Psoas muscle (tissue), 8 donors: ENCODE measurements at places on chromosomes 3 and 15. TPM values are rescaled to one million over a fixed set of nuclear protein-coding genes. Genes with fewer than 3 reads are reported as not detected.

Gene PRSS50
- total RNA-seq, result not detected

- no peak overlapping the region for H3K27ac ChIP-seq
- H3K27me3 ChIP-seq, result no peaks in the 10 kb centered on the region
- DNase-seq, result no peak
- H3K4me1 ChIP-seq, result no peaks in the 10 kb centered on the region
These were observed 19.1 kb upstream of the ADGRG7 start for GRCh38 chr3:100590114-100590839.

DNA sequence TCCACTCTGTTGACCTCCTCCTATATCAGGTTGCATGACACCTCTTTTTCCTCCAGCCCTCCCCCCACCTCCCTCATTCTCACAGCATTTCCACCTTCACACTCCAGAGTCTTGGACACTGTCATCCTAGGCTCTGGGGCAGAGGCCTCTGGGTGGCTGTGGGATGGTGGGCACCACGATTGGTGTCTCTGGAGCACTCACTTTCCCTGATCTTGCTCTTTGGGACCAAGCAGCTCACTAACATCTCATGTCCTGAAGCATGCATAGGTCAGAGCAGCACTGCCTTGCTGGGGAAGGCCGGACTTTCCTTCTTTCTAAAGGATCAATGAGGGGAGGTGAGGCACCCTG lies 14.9 kb downstream of the ZBTB47 start:
- no peaks in the 10 kb centered on the region for H3K27me3 ChIP-seq
- H3K36me3 ChIP-seq, result no peaks in the 10 kb centered on the region
- peaks cover 37% of the 10 kb centered on the region for H3K4me1 ChIP-seq
- peak overlapping the region; percentile 78 for H3K27ac ChIP-seq
- no peak for DNase-seq

- no peaks in the 10 kb centered on the region for H3K27me3 ChIP-seq
- peaks cover 27% of the 10 kb centered on the region for H3K36me3 ChIP-seq
These were observed 8.4 kb downstream of the NR1D2 start for GRCh38 chr3:23953523-23953922.

- H3K4me1 ChIP-seq, result peaks cover 51% of the 10 kb centered on the region
- no peak overlapping the region for H3K4me3 ChIP-seq
- no peaks in the 10 kb centered on the region for H3K27me3 ChIP-seq
- no peaks in the 10 kb centered on the region for H3K36me3 ChIP-seq
- DNase-seq, result no peak
- H3K27ac ChIP-seq, result peak overlapping the region; percentile 88
These were observed 133.4 kb downstream of the LPP start for GRCh38 chr3:188287339-188287738.

Gene GABRR3
- not detected for total RNA-seq

Gene TM4SF4
- not detected for total RNA-seq

Gene CIAO2A
- 28.5 TPM for total RNA-seq

Gene SYNM
- total RNA-seq, result 288 TPM

DNA sequence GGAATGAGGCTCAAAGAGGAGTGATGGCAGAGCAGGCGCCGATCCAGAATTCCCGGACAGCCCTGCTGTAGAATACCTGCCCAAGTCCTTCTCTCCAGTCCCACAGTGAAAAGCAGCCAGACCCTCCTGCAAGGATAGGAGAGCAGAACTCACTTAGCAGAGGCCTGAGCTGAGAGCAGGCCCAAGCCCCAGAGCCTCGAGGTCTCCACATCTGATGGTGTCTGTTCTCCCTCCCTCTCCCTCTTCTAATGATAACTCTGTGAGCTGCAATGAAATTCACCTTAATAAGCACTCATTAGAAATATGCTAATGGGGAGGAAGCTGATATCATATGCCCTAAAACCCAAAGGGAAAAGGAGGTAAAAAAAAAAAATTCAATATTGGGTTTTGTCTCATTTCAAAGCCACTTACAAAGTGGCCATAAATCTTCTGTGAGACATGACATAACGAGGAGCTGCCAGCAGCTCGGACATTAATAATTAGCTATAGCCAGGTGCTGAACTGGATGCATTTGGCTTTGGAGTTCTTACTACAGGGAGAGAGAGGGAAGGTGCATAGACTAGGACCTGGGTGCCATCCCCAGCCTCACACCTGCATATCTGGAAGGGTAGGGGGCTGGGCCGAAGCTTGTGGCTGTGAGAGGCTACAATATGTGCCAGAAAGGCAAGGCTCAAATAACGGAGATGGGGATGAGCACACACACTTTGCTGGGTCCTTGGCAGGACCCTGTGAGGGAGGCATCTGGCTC lies 108.4 kb downstream of the MEGF11 start:
- H3K27me3 ChIP-seq, result peaks cover 2% of the 10 kb centered on the region
- no peak overlapping the region for H3K27ac ChIP-seq
- H3K36me3 ChIP-seq, result no peaks in the 10 kb centered on the region
- no peak for DNase-seq
- no peak overlapping the region for H3K4me3 ChIP-seq

GRCh38 chr15:68319997-68320396 lies 42.5 kb downstream of the FEM1B start:
- H3K27me3 ChIP-seq, result no peaks in the 10 kb centered on the region
- DNase-seq, result peak; percentile 26
- H3K4me3 ChIP-seq, result no peak overlapping the region
- no peaks in the 10 kb centered on the region for H3K36me3 ChIP-seq

GRCh38 chr3:14471690-14472089 lies 68.5 kb downstream of the GRIP2 start:
- H3K4me3 ChIP-seq, result no peak overlapping the region
- DNase-seq, result no peak
- H3K27me3 ChIP-seq, result no peaks in the 10 kb centered on the region
- H3K4me1 ChIP-seq, result peaks cover 24% of the 10 kb centered on the region
- H3K27ac ChIP-seq, result no peak overlapping the region
- H3K36me3 ChIP-seq, result peaks cover 3% of the 10 kb centered on the region

- no peaks in the 10 kb centered on the region for H3K27me3 ChIP-seq
- DNase-seq, result no peak
- H3K4me1 ChIP-seq, result no peaks in the 10 kb centered on the region
- H3K27ac ChIP-seq, result no peak overlapping the region
These were observed 63.3 kb upstream of the GATM start for GRCh38 chr15:45441686-45442085.

GRCh38 chr15:101054116-101054515 lies 135.0 kb downstream of the LRRK1 start:
- no peaks in the 10 kb centered on the region for H3K36me3 ChIP-seq
- H3K4me1 ChIP-seq, result no peaks in the 10 kb centered on the region
- no peak for DNase-seq
- no peak overlapping the region for H3K27ac ChIP-seq

- H3K4me1 ChIP-seq, result peaks cover 87% of the 10 kb centered on the region
- no peak for DNase-seq
- H3K27me3 ChIP-seq, result no peaks in the 10 kb centered on the region
- peaks cover 15% of the 10 kb centered on the region for H3K36me3 ChIP-seq
- peak overlapping the region; percentile 92 for H3K27ac ChIP-seq
These were observed 128.1 kb downstream of the MBNL1 start for GRCh38 chr3:152396867-152397266.

GRCh38 chr3:72641072-72641471 lies 207.2 kb downstream of the SHQ1 start:
- H3K4me3 ChIP-seq, result no peak overlapping the region
- no peaks in the 10 kb centered on the region for H3K36me3 ChIP-seq
- H3K4me1 ChIP-seq, result no peaks in the 10 kb centered on the region
- no peaks in the 10 kb centered on the region for H3K27me3 ChIP-seq

- H3K4me3 ChIP-seq, result no peak overlapping the region
- DNase-seq, result no peak
- H3K27me3 ChIP-seq, result no peaks in the 10 kb centered on the region
- no peaks in the 10 kb centered on the region for H3K36me3 ChIP-seq
- no peaks in the 10 kb centered on the region for H3K4me1 ChIP-seq
These were observed 96.1 kb downstream of the STAC start for GRCh38 chr3:36476286-36476942.

- H3K27ac ChIP-seq, result no peak overlapping the region
- H3K36me3 ChIP-seq, result no peaks in the 10 kb centered on the region
- no peaks in the 10 kb centered on the region for H3K4me1 ChIP-seq
- DNase-seq, result no peak
- H3K27me3 ChIP-seq, result no peaks in the 10 kb centered on the region
These were observed 61.4 kb downstream of the GABRB3 start for GRCh38 chr15:26711445-26711844.
